ENCODE measurements at places on chromosomes 5 and 9. TPM values are rescaled to one million over a fixed set of nuclear protein-coding genes. Genes with fewer than 3 reads are reported as not detected.

- H3K4me3 ChIP-seq: no peak overlapping the region
- no peak overlapping the region for H3K27ac ChIP-seq
- no peaks in the 10 kb centered on the region for H3K27me3 ChIP-seq
- H3K4me1 ChIP-seq: no peaks in the 10 kb centered on the region
- no peaks in the 10 kb centered on the region for H3K36me3 ChIP-seq
- no peak for DNase-seq
These were observed 137.2 kb upstream of the GNA14 start for GRCh38 chr9:77785341-77785740.

GRCh38 chr9:129109952-129110739 is 447 bp downstream of the CRAT start:
- peak; percentile 47 for DNase-seq
- peaks cover 47% of the 10 kb centered on the region for H3K4me1 ChIP-seq
- no peaks in the 10 kb centered on the region for H3K27me3 ChIP-seq
- peak overlapping the region; percentile 97 for H3K27ac ChIP-seq
- no peaks in the 10 kb centered on the region for H3K36me3 ChIP-seq

DNA sequence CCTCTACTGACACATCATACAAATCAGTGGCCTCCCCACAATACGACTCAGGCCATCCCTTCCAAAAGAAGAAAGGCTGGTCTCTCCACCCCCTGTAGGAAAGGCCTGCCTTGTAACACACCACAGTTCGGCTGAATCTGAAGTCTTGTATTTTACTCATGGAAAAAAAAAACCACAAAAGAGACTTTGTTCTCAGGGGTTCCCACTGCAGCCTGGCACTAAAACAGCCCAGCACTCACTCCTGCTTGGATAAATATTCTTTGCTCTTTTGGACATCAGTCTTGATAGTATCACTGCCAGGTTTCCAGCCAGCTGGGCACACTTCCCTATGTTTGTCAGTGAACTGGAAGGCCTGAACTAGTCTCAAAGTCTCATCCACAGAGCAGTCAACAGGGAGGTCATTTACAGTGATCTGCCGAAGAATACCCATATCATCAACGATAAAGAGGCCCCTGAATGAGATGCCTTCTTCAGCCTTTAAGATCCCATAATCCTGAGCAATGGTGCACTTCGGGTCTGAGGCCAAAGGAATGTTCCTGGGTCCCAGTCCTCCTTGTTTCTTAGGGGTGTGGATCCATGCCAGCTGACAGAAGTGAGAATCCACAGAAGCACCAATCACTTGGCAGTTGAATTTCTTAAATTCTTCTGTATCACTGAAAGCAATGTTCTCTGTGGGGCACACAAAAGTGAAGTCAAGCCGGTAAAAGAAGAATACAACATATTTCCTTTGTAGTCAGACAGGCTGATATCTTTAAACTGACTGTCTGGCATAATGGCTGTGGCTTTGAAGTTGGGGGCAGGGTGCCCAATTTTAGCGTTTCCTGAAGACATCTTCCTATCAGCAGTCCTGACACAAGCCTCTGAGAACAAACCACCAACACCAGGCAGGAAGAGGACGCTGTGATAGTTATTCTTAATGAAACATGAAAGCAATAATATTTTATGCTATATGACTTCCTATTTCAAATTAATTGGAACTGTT is 198.1 kb downstream of the LURAP1L start:
- no peaks in the 10 kb centered on the region for H3K27me3 ChIP-seq
- H3K36me3 ChIP-seq: no peaks in the 10 kb centered on the region
- peaks cover 9% of the 10 kb centered on the region for H3K4me1 ChIP-seq
- no peak overlapping the region for H3K27ac ChIP-seq

DNA sequence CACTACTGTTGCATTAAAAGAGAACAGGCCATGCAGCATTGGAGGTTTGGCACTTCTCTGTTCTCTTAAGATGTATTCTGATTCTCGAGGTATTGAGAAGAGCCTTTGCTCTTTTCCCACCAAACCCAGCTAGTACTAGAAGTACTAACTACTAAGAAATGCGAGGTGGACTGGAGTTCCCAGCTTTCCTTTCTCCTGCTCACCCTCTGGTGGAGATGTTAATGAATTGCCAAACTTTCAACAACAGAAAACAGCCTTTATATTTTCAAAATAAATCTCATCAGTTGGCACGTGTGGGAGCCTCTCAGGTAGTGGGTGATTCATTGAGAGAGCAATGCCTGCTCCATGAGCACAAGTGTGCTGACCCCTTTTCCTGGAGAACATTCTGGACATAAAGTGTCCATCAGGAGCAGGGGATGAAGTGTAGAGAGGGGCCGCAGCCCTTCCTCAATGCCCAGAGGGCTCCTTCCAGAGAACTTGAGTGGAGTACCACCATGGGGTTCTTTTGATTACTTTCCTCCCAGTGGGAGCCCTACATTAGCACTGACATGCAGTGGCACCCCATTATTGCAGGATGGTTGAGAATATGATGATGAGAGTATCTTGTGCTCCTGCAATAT is 45.7 kb downstream of the TMEM174 start:
- H3K4me1 ChIP-seq: peaks cover 13% of the 10 kb centered on the region
- H3K36me3 ChIP-seq: no peaks in the 10 kb centered on the region
- DNase-seq: no peak
- no peak overlapping the region for H3K4me3 ChIP-seq

Gene C9
- total RNA-seq: not detected

Gene PCDHB3
- 0.94 TPM for total RNA-seq
